NCI-H774 (cell line): ENCODE measurements at places on chromosomes 12 and 14.

DNA sequence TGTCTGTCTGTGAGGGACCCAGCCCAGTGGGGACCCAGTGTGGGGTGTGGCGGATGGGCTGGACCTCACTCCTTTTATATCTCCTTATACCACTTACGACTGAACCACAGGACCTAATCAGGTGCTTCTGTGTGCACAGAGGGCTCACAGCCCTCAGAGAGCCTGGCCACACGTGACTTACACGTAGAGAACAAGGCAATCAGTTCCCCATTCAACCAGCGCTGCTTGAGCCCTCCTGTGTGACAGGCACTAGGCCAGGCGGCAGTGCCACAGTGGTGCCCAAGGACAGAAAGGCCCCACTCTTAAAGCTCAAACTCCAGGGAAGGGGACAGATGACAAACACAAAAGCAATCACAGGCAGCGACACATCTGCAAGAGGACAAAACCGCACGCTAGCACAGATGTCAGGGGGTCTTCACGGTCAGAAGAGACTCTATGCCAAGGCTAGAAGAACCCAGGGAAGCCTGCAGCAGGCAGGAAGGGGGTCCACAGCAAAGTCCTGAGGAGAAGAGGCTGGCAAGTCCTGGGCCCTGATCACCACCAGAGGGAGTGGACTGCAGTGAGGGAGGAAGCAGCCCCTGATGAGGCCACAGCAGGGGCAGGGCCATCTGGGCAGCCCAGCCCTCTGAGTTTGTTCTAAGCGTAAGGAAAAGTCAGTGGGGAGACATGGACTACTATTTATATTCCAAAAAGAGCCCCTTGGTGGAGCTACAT, 39.3 kb downstream of the SETD3 start:
- no peak for DNase-seq

- DNase-seq: no peak
Observed at GRCh38 chr12:70876952-70877351, 43.6 kb downstream of the PTPRR start.

DNA sequence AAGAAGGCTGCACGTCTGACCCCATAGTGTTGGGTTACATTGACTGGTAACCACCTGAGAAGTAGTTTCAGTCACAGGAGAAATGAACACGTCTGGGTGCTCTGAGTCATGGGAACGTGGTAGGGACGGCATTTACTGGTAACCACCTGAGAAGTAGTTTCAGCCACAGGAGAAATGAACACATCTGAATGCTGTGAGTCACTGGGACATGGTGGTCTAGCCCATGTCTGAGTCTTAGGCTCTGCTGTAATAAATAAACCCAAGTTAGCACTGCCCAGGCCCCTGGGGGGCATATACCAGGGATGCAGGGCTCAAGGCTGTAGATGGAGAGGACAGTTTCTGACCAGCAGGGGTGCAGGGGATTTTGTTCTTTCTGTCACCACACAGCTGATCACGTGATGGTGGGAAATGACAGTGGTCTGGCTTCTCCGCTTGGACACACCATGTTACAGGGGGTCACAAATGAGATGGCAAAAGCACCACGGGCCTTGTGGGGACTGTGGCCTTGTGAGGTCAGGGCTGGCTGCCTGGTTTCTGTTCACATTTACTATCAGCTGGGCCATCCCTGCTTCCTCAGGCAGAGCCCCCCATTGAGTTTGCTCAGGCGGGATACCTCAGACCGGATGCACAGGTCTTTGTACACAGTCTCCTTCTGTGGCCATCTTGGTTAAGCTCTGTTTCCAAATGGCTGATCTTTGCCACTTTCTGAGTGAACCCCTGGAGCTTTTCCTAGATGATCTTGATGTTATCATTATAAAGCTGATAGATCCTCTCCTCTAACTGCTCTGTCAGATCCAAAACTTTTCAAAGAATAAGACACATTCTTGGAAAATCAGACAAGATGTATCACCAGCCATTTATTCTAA, 9.8 kb upstream of the C12orf42 start:
- no peak for DNase-seq

DNA sequence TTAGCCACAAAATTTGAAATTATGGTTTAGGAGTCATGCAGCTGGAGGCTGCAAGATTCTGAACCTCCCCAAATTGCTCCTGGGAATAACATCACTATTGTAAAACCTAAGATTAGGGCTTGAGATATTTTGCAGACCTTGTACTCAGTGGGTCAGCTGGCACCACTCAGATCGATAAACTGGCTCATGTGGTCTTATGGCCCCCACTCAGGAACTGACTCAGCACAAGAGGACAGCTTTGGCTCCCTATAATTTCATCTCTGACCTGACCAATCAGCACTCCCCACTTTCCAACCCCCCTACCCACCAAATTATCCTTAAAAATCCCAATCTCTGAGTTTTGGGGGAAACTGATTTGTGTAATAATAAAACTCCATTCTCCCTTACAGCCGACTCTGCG, 161.6 kb downstream of the BRMS1L start:
- no peak for DNase-seq
